ENCODE measurements at places on chromosomes 6 and 20.

DNA sequence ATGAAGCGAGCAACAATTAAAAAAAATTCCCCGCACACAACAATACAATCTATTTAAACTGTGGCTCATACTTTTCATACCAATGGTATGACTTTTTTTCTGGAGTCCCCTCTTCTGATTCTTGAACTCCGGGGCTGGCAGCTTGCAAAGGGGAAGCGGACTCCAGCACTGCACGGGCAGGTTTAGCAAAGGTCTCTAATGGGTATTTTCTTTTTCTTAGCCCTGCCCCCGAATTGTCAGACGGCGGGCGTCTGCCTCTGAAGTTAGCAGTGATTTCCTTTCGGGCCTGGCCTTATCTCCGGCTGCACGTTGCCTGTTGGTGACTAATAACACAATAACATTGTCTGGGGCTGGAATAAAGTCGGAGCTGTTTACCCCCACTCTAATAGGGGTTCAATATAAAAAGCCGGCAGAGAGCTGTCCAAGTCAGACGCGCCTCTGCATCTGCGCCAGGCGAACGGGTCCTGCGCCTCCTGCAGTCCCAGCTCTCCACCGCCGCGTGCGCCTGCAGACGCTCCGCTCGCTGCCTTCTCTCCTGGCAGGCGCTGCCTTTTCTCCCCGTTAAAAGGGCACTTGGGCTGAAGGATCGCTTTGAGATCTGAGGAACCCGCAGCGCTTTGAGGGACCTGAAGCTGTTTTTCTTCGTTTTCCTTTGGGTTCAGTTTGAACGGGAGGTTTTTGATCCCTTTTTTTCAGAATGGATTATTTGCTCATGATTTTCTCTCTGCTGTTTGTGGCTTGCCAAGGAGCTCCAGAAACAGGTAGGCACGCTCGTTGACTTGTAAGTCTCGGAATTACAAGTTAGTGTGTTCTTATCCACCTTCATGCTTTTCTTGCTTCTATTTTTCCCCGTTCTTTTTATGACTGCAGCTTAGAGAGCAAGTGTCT is at the start of gene EDN1:
EDN1 (plus strand) TSS at position 429 of the 888 bp plus-strand sequence; CDS start at position 698, 269 bp downstream.
- peak; percentile 94 for DNase-seq

- DNase-seq, result peak; percentile 24
Measured at GRCh38 chr6:24864343-24864742, 65.6 kb upstream of the ARMH2 start.

- DNase-seq, result no peak
Measured at GRCh38 chr20:35762461-35762860, 9.4 kb upstream of the PHF20 start.

GRCh38 chr6:48563433-48563832 is 452.4 kb upstream of the PTCHD4 start:
- no peak for DNase-seq

DNA sequence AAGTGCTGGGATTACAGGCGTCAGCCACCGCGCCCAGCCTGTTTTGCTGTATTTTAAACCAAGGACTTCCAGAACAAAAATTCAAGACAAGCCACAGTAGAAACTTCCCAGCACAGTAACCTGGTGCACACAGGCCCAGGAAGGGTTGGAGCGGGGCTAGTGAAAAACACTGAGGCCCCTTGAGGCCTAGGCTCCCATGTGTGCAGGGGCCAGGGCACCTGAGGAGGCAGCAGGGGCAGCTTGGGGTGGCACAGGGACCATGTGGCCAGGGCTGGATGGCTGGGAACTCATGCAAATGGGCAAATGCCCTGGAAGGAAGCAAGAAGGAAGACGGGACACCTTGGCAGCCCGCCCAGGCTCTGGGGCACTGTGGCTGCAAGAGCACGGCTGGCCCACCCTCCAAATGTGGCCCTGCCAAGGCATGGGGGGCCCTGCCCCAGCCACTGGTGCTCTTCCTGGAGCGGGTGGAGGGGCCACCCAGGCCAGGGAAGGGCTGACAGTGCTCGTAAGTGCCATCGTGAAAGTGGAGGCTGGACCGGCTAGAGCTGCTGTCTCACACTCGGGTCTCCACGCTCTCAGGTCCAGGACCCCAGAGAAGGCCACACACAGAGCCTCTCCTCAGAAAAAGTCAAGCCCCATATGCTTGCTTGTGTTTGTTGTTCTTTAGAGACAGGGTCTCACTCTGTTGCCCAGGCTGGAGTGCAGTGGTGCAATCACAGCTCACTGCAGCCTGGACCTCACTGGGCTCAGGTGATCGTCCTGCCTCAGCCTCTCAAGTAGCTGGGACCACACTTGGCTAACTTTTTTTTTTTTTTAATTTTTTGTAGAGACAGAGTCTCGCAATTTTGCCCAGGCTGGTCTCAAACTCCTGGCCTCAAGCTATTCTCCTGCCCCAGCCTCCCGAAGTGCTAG is 10.3 kb downstream of the SLC2A4RG start:
- no peak for DNase-seq

DNA sequence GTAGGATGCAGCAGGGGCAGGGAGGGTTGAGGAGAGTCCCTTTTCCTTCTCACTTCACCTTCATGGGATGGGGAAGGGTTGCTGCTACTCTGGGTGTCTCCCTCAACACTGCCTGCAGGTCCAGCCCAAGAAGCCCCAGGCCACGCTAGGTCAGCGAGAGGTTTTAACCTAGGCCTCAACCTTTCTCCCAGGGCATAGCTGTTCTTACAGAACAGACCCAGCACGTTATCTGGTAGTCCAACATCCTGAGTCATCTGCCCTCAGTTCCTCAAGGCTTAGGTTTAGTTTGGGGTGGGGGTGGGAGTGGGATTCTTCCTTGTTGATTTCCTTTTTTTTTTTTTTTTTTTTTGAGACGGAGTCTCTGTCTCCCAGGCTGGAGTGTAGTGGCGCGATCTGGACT is 15.8 kb downstream of the LRRC73 start:
- DNase-seq, result no peak

- DNase-seq, result no peak
Measured at GRCh38 chr6:45877970-45878590, 137.6 kb downstream of the CLIC5 start.

DNA sequence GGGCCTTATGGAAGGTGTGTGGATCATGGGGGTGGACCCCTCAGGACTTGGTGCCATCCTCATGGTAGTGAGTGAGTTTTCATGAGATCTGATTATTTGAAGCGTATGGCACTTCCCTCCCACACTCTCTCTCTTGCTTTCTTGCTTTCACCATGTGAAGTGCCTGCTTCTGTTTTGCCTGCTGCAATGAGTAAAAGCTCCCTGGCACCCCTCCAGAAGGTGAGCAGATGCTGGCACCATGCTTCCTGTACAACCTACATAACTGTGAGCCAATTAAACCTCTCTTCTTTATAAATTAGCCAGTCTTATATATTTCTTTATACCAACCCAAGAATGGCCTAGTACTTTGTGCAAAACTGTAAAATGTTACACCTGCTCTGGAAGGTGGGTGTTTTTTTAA is 396.8 kb upstream of the HS3ST5 start:
- no peak for DNase-seq

DNA sequence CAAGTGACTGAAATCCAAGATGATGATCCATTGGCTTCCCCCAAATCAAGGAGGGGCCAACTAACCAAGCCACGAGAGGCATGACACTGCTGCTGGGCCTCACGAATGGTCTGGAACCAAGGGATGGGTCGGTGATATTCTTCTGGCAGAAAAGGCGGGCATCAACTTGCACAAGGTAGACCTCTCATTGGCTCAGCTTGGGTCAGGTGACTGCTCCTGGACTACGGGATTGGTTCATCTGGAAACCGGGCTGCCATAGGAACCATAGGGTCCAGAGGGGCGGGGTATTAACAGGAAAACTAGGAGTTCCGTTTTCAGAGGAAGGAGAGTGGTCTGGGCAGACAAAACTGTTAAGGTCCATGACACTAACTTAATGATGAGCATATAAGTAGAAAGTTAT is 100.9 kb downstream of the TFAP2C start:
- no peak for DNase-seq

DNA sequence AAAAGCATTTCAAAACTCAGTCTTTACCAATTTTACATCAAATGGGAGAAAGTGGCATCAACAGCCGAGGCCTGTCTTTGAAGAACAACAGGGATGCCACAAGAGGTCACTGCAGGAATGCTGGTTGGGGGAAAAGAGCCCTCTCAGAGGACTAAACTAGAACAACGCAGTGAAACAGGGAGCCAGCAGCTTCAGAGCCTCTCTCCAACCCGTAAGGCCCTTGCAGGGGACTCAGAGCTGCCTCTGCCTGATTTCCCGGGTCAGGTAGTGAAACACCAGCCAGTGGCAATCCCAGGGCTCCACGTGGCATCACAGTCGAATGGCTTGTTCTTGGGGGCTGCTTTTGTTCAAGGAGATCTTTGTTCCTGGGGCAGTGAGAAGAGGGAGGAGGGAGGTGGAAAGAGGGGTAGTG is 55.0 kb upstream of the KCNK16 start:
- peak; percentile 69 for DNase-seq

GRCh38 chr6:154751011-154751800 is 18.0 kb downstream of the SCAF8 start:
- DNase-seq, result no peak

DNA sequence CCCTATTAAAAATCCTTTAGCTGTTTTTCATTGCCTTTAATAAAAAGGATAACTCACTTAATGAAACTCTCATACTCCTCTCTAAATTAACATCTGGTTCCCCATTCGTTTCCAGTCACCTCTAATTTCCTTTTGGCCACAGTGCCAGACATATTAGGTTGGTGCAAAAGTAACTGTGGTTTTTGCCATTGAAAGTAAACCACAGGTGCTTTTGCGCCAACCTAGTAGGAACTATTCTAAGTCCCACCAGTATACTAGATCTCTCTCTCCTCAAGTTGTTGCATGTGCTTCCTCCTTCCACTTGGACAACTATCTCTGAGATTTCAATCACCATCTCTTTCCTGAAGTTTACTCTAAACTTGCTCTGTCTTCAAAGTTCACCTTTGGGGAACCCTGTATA is 961.1 kb downstream of the TBC1D32 start:
- no peak for DNase-seq

DNA sequence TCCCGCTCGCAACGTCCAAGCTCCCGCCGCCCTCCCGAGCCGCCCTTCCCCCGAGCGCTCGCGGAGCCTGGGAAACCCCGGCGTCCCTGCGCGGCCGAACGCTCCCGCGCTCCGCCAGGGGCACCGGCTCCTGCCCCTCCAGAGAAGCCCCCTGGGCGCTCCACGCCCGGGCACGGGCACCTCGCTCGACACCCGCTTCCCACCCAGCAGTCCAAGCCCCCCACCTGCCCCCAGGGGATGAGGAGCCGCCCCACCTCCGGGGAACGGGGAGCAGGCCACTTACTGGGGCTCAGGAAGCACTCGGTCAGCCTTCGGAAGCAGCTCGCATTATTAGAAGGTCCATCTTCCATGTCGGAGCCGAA is 1.4 kb downstream of the PDE10A start:
- no peak for DNase-seq

GRCh38 chr6:154767003-154767723 is 33.9 kb downstream of the SCAF8 start:
- DNase-seq, result no peak

- no peak for DNase-seq
Measured at GRCh38 chr6:44003345-44004061, 123.7 kb downstream of the MRPL14 start.

DNA sequence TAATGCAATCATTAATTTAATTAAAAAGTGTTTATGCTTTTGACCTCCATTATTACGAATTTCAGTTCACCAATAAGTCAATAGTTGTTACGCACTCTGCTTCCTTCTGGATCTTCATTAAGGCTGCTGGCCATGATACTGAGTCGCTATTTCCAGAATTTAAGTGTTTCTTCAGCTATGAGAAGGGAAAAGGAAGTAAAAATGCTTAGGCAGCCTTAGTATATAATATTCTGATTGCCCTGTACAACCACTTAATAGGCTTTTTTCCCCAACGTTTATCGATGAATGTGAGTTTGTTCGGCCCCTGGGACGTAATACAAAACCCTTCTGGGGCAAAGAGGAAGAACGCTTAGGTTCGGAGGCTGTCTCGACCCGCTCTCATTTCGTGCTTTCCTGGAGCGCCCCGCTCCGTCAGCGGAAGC is 644 bp downstream of the OARD1 start:
- DNase-seq, result no peak

- peak; percentile 25 for DNase-seq
Measured at GRCh38 chr6:122048570-122048969, 350.9 kb upstream of the HSF2 start.

DNA sequence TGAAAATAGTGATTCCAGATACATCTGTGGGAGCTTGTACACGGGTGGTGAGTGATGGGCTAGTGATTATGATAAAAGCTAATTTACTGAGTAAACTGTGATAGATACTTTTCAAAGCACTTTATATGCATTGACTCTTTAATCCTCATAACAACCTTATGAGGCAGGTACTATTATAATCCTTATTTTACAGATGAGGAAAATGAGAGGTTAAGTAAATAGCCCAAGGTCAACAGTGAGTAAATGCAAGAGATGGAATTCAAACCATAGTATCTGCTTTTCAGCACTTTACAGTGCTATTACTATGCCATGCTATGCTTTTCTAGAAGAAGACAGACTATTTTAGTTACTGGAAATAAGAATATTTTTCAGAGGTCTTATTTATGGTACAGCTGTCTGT is 320.9 kb upstream of the CITED2 start:
- DNase-seq, result no peak

- DNase-seq, result no peak
Measured at GRCh38 chr6:125251516-125252220, 50.1 kb downstream of the HDDC2 start.

DNA sequence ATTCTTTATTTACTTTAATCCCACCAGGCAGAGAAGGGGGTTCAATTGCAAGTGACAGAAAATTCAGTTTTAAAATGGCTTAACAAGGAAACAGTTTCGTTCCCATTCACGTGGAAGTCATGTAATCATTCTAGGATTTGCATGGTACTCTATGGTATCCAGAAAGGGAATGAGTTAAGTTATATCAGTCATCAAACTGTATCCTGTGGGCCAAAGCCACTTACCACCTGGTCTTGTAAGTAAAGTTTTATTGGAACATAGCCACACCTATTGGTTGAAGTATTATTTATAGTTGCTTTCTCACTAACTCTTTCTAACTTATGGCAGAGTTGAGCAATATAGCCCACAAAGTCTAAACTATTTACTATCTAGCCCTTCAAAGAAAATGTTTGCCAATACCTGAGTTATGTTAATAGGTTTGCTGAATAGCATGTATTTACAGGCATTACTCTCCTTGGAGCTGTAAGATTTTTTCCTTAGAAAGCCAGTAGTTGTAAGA is 10.2 kb upstream of the MMS22L start:
- no peak for DNase-seq

DNA sequence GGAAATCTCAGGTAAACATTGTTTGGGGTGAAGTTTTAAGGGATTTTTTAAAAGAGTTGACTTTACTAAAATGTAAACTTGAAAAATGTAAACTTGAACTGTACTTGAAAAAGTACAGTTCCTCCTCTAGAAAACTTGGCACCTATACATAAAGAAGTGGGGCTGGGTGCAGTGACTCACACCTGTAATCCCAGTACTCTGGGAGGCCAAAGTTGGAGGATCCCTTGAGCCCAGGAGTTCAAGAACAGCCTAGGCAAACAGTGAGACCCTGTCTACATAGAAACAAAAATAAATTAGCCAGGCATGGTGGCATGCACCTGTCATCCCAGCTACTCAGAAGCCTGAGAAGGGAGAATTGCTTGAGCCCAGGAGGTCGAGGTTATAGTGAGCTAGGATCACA is 7.2 kb downstream of the BTBD9 start:
- DNase-seq, result no peak

- peak; percentile 89 for DNase-seq
Measured at GRCh38 chr6:1917626-1918371, 308.1 kb downstream of the FOXC1 start.

GRCh38 chr6:5068153-5068751 is 16.9 kb upstream of the PPP1R3G start:
- DNase-seq, result no peak

- no peak for DNase-seq
Measured at GRCh38 chr6:66423047-66423446, 716.0 kb upstream of the EYS start.

Measured in foreskin fibroblast (primary cell).